Anterior cingulate cortex (tissue), 58 donors: ENCODE measurements at places on chromosomes 1 and 21.
A peak's percentile ranks its signal among the peaks of the same experiment; 100 is the strongest.

DNA sequence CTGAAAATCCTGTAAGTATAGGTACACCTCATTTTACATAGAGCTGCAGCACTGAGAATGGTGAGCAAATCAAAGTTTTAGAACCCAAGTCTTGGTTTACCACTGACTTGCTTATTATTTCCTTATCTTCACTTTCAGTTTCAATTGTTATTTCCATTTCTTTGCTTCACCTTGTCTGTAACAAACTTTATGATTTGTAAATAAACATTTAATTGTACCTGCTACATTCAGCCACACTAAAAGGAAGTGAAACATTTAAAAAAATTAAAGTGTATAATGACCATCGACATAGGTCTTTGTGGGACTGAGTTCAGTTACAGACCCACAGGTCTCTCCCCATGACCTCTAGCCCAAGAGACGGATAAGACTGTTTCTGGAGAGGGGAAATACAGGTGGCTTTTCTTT, 34.4 kb downstream of the LGR6 start:
- no peak for DNase-seq

DNA sequence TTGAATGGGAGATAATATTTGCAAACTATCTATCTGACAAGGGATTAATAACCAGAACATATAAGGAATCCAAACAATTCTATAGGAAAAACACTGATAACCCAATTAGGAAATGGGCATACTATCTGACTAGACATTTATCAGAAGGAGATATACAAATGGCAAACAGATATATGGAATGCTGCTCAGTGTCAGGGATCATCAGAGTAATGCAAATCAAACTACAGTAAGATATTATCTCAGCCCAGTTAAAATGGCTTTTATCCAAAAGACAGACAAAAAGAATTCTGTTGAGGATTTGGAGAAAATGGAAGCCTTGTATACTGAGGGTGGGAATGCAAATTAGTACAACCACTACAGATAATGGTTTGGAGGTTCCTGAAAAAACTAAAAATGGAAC, 758.0 kb upstream of the B3GALT2 start:
- DNase-seq, result no peak

DNA sequence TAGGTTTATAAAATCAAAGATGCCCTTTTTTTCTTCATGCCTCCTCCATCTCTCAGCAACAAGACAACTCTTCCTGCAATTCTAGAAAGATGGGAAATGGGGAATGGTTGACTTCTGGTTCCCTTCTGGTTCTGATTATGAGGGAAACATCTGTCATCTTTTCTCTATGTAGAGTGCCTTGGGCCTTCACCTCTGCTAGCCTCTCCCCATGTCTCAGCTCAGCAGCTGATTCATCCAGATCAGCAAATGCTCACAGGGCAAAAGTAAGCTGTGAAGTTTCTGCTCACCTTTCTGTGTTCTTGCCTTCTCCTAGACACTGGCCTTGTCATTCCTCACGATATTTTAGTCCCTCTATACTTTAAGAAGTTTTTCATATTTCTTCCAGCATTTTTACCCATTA, 17.8 kb upstream of the BECN2 start:
- no peak for DNase-seq

GRCh38 chr1:28027660-28028059, 60.8 kb downstream of the EYA3 start:
- no peak for DNase-seq

DNA sequence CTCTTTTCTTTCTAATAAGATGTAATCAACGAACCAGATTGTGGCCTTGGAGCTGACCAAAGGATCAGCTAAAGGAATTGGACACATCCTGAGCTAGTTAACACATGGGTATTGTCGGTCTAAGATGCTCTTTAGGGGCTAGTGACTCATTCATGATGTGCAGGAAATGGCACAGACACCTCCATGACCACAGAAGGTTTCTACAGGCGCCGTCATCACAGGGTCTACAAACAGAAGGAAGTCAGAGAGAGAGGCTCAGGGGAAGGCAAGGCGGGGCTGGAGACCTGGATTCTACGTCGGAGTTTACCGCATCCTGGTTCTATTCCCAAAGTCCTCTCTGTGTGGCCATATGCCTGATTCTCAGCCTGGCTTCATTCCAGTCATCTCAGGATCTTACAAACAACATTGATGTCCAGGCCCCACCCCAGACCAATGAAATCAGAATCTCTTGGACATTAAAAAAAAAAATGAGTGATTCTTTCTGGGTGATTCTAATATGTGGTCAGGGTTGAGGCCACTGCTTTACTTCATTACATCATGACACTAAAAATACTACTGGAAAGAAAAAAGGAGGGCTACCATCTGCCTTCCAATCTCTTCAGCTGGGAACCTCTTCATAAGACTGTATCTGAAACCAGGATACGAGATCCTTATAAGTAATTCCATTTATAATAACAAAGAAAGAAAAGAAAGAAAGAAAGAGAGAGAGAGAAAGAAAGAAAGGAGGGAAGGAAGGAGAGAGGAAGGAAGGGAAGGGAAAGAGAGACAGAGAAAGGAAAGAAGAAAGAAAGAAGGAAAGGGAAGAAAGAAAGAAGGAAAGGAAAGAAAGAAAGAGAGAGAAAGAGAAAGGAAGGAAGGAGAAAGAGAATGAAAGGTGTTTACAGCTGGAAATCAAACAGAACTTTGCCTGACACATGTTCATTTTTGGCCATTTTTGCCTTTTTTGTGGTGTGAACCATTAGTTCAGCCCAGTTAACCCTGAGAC, 11.6 kb upstream of the KCNJ15 start:
- DNase-seq, result no peak

DNA sequence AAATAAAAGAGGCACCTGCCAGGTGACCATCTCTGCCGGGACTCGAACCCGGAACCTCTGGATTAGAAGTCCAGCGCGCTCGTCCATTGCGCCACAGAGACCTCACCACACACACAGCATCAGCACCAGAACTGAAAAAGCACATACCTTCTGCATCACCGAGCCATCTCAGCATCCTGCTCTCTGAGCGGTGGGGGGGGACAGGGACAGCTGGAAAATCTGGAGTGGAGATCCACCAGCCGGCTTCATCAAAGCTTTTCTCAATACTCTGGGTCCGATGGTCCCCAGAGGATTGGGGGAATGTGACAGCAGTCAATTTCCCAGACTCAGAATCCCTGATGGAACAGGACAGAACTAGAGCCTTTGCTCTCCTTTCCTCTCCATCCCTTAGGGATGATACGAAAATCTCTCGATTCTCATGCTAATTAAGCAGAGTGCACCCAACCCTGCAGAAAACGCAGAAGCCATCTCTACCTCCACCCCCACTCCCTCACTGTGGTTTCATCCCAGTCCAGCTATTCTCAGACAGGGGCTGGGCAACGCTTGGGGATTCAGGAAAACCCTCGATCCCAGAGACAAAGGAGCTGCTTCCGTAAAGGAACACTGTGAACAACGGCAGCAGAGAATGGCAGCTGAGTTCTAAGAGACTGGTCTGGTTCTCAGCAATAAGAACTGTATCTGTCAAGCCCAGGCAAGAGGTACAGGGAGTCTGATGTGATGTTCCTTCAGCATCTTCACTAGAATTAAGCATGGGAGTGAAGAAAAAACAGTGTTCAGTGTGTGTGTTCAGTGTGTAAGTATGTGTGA, 29.6 kb upstream of the CADM3 start:
- DNase-seq, result peak; percentile 89

DNA sequence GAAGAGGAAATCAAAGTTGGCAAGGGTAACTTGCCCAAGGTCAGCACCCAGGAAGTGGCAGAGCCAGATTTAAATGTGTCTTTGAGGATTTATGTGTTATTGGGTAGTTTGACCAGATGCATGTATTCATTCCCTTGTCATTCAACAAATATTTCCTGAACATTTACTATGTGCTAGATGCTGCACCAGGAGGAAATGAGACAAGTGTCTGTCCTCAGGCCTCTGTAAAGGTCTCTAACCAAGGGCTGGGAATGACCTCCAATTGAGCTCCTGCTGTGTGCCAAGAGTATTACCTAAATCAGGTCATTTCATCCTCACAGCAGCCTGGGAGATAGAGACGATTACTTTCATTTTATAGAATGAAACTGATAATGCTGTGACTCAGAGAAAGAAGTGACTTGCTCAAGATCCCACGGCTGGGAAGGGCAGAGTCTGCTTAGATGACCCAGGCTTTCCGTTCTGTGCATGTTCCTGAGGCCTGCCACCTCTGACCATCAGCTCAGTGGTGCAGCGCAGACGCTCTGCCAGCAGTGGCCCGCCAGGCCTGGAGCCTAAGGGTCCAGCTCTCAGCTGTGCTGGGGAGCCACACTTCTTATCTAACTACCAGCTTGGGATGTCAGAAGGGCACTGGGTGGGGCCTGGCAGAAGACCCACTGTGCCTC, 3.5 kb upstream of the TTC22 start:
- DNase-seq, result no peak

- DNase-seq, result no peak
Measured at GRCh38 chr1:94772230-94772641, 47.9 kb upstream of the SLC44A3 start.

DNA sequence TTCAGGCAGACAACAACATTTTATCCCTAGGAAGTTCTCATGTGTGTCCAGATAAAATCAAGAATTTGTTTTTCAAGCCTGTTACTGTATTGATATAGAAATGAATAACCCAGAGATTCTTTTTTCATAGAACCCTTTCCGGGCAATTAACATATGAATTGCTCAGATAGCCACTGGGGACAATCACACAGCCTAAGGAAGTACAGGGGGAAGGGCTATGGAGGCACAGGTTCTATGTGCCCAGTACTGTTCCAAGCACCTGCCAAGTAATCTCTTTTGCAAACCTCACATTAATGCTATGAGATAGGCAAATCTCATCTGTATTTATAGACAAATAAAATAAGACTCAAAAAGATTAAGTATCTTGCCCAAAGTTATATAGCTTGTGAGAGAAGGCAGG, 84.9 kb downstream of the NTNG1 start:
- DNase-seq, result no peak

DNA sequence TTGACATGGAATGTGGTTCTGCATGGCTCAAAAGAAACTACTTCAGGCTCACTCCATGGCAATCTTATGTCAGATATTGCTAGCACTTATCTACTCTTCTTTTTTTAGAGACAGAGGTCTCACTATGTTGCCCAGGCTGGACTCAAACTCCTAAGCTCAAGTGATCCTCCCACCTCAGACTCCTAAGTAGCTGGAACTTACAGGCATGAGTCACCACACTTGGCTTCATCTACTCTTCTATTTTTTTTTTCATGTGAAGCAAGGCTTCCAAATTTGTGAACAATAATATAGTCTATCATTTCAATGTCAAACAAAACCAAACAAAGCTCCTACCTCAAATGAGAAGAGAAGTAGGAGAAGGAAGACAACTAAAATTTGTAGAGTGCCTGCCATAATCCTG, 7.5 kb upstream of the PSEN2 start:
- DNase-seq, result no peak

GRCh38 chr1:4488018-4488417, 166.4 kb upstream of the AJAP1 start:
- no peak for DNase-seq

- no peak for DNase-seq
Measured at GRCh38 chr1:119008483-119009311, 20.6 kb upstream of the TBX15 start.

DNA sequence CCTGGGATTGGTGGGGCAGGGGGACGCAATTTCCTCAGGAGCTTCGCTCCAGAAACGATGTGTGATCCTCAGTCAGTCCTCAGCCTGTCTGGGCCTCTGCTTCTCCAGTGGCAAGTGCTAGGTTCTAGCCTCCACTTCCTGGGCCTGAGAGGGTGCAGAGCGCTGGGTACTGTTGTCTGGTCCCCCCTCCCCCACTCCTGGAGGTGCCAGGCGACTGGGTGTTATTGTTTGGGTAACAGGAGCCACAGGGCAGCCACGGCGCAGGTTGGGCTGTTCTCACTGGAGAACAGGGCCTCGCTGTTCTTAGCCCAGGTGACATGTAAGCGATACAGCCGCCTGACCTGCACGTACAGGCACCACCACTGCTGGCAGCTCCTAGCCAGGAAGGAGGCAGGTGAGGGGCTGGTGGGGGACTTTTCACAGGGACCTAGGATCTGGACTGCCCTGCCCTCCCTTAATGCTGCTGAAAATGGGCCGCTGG, 2.1 kb downstream of the RPS6KA1 start:
- no peak for DNase-seq

DNA sequence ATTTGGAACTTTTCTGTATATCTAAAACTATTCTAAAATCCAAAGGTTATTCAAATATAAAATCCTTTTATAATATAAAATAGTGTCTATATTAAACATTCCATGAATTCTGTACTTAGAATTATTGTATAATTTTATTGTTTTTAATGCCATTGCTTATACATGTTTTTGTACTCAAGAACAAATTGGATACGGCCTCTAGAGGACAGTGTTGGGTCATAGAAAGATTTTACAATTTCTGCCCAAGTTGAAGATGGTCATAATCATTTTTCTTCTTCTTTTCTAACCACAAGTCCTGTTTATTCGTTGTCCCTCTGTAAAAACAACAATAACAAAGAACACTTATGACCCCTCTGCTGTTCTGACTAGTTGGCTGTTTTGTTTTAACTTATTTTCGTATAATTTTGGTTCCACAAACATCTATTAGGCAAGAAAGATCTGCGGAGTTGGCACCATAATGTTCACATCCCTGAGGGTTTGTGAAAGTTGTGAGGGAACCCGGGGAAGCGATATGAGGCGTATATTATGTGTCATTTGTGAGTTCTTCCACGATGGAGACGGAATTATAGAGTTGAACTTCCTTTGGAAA, 75.7 kb upstream of the KIF26B start:
- DNase-seq, result no peak

- no peak for DNase-seq
Measured at GRCh38 chr21:43819511-43820405, 30.4 kb downstream of the RRP1 start.

DNA sequence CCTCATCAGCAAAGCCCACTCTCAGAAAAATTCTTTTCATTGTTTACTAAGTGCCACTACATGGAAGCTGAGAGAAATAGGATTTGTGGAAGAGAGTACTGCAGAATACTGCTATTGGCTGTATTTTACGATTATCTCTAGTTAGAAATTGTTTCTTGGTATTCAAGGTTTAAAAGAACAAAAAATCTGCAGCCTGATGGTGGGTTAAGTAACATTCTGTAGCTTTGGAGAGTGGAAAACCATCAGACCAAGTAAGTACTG, 27.3 kb downstream of the PTTG1IP start:
- DNase-seq, result no peak

DNA sequence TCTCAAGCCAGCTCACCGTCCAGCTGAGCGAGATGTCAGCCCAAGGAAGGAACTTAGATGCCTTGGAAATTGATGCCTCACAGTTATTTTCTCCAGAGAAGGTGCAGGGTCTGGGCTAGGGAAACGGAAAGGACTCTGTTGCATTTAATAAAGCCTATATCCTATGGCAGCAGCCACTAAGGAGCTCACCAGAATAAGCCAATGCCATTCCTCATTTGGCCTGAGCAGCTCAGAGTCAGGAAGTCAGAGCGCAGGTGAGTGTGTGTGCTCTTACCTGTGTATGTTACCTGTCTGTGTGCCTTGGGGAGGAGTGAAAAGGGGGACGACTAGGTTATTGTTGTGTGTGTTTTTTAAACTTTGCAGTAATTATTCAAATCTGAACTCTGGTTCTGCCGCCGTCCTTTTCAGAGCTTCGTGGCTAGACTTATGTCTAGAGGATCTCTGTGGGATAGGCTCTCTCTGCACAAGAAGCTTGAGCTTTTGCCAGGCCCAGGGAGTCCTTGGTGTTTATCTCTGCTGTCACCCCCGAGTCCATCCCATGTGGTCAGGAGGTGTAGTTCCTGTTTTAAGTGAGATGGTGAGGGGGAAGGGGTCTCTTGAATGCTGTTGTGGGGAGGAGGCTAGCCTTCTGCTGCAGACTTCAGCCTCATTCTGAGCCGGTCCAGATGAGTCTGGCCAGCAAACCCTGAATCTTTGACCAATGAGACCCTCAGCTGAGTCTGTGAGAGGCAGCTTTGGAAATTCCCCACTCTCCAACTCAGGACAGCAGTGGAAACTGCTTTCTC, 2.4 kb downstream of the TMCC2 start:
- DNase-seq, result no peak

- no peak for DNase-seq
Measured at GRCh38 chr1:175317779-175318178, 125.2 kb upstream of the KIAA0040 start.
